DMS53 (cell line): ENCODE measurements at places on chromosomes 12 and 14.

DNA sequence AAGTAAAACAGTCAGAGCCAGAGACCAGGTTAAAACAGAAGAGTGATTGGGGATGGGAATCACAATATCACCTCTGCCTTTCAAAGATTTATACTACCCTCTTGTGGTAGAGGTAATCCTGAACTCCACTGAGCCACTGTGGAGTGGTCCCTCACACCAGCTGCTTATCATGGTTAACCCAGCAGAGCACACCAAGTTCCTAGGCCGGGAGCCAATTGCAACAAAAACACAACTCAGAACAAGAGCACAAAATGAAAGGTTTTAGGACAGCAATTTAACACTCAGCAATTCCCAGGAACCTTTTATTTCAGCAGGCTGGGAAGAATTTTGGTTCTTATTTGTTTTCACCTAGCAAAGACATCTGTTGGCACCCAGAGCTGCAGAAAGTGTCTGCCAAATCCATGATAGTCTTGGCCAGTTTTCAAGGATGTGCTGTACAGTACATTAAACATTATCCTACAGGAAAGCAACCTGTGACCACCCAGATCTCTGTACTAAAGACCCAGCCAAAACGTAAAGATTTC, 220.5 kb upstream of the ATXN7L3B start:
- DNase-seq = peak; percentile 83

GRCh38 chr12:46661110-46661845, 164.5 kb downstream of the SLC38A4 start:
- peak; percentile 97 for DNase-seq

GRCh38 chr14:101175731-101176534, 272.4 kb upstream of the RTL1 start:
- no peak for DNase-seq

DNA sequence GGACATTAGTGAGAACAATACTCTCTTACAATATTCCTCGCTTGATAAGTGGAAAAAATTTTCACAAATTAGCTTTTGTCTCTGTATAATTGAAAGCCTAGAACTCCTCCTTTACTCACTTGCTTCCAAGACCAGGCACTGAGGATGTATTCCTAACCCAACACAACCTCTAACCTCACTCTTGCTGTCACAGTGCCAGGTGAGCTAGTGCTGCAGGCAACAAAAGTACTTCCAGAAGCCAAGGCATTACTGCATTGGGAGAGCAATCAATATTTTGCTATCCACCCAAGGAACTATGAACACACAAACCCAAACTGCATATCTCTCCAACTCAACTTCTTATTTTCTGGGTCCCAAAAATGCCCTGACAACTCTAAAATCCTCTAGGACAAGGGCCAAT, 1081.0 kb downstream of the VRK1 start:
- DNase-seq = no peak
